ENCODE measurements at places on chromosomes 3 and 15.

GRCh38 chr15:67009576-67010569, 55.5 kb upstream of the SMAD3 start:
- no peak for DNase-seq

DNA sequence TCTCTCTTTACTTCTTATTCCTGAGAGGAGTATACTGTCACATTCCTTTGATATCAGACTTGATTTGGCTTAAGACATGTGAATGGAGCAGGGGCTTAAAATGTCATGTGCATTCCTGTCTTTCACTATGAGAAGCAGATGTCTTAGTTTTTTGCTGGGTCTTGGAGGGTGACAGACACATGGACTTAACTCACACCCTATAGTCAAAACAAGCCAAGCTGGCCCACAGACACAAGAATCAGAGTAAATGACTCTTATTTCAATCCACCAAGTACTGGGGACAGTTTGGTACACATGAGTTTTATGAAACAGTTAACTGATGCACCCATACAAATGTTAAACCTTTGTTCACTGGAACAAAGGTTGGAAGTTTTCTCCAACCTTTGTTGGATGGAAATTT, 1024.1 kb upstream of the CFAP20DC start:
- no peak for DNase-seq

DNA sequence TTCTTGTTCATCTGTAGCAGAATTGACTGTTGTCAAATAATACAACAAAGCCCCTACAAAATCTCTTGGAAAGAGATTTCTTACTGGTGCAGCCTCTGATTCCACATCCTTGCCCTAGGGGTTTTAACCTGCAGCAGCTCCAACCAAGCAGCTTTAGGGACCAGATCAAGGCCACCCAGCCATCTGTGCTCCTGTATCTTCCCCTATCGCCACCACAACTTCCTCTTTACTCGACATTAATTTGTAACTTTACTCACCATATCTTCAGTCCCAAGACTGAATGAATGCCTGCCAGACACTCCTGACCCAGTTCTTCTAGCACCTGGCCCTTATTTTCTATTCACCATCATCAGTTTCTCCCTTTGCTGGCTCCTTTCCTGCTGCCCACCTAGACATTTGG, 156.6 kb upstream of the IL12A start:
- DNase-seq: no peak

GRCh38 chr3:182818296-182818978, 25.1 kb downstream of the ATP11B start:
- DNase-seq: no peak

Data from Ammon's horn (tissue), 1 donor.